Activated T-cell treated with anti-CD3 and anti-CD28 coated beads, Interleukin-2, amount 50 U/mL, for 48 hours (primary cell): ENCODE measurements at places on chromosomes 4 and X.

DNA sequence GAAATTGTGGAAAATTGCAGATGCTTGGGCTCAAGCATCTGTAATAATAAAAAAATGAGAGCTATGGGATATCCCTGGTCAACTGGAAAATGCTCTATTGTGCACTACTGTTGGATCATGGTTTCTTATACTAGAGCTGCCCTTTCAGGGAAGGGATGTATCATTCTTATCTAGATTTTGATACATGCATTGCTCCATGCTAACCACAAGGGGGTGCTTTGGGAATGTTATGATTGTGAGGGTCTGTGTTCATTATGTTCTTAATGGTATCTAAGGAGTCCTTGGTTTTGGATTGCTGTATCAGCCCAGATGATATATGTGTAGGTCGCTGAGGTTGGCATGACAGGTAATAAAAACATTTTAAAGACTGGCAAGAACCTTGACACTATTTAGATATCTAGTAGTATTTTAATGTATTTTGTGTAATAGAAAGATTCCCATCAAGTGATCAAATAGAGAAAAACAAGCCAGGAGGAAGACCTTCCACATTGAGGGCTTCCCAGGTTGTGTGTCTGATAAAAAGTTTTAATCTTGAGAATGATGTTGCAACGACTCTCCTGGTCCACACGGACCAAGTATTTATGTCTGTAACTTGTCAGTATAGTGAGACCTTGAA, 49.2 kb upstream of the TLR2 start:
- DNase-seq: no peak

DNA sequence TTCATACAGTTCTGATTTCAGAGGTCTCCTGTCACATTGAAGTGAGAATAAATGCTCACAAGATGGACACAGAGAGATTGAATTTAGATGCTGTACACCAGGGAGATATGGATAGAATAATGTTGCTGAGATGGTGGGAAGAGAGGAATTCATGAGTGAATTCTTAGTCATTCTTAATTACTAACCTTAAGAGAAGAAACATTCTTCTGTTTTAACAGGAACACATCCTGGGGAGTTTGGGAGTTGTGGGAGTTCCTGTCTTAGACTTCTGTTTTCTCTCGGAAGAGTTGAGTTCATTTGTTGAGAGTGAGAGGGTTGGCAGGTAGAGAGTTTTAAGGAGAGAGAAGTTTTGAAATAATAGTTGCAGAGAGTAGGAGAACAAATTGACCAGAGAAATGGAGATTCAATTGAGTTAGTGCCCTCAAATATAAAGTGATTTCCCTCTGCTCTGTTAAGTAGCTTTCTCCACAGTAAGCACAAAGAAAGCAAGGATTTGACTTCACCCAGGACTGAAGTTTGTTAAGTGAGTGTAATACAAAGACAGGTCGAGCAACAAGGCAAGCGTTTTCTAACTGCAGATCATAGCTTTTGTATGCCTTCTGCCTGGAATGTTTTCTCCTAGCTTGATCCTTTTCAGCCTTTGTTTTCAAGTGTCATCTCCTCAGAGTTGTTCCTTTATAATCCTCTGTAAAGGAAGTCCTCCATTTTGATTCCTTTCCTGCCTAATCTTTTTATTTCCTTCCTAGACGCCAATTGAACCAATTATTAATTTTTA, 205.9 kb downstream of the RAPGEF2 start:
- no peak for DNase-seq

- DNase-seq: no peak
These were observed 129.1 kb downstream of the FBXO8 start for GRCh38 chr4:174154215-174154854.

DNA sequence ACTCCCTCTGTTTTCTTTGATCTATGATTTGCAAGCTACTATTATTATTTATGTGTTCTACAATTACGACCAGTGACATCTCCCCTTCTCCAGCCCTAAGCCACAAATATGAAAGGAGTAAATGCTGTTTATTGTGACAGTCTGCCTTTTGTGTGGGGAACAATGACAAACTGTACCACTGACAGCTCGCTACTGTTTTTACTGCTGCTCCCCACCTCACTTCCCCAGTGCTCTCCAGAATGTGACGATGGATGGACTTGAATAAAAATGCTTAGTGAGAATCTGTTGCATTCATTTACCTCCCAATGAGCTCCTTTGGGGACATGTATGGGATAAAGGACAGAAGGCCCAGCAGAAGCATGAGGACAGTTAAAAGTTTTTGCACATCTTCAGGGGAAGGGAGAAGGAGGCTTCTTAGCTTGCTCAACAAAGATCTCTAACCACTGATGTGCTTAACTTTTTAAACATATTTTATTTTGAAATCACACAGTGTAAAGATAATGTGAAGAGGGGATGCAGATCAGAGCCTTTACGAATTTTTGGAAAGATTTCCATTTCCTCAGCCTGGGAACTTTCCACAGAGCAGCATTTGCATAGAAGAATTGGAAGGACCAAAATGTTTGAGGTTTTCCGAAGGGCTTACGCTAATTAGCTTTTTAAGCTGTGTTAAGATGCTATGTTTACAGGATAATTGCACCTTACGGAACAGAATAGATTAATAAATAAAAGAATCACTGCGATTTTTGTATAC, 485.1 kb upstream of the TENM3 start:
- no peak for DNase-seq

- no peak for DNase-seq
These were observed 1535.3 kb upstream of the PCDH10 start for GRCh38 chr4:131613824-131614216.

- no peak for DNase-seq
These were observed 831.2 kb downstream of the CCSER1 start for GRCh38 chr4:90958256-90958895.

GRCh38 chr4:163748449-163748848, 254.0 kb downstream of the TMA16 start:
- no peak for DNase-seq

DNA sequence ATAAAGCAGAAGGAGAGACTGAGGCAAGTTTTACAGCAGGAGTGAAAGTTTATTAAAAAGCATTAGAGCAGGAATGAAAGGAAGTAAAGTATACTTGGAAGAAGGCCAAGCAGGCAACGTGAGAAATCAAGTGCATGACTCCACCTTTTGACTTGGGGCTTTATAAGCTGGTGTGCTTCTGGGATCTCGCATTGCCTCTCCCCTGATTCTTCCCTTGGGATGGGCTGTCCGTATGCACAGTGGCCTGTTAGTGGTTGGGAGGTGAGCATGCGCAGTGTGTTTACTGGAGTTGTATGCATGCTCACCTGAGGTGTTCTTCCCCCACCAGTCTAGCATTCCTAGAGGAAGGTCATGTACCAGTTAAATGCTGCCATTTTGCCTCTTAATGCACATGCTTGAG, 29.1 kb upstream of the C1QTNF7 start:
- DNase-seq: no peak

DNA sequence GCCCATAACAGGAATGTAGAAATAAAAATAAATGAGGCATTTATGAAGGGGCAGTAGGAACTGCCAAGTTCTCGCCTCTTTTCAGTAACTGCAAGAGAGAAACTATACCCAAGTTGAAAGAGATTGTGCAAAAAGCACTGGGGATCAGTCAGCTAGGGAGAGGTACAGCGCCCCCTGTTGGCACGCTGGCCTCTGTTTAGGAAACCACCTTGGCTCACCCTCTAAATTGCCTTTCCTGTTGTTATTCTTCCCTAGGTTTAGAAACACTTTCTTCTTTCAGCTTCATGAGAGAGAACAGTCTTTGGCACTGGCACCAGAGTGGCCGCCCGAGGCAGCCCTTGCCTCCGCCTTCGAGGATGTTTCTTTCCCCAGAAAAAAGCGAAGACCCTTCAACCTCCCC, 348.5 kb downstream of the MID1IP1 start:
- DNase-seq: peak; percentile 63

GRCh38 chr4:80215449-80216052, 18.2 kb downstream of the PRDM8 start:
- no peak for DNase-seq

- no peak for DNase-seq
These were observed 25.8 kb upstream of the RNF150 start for GRCh38 chr4:141159027-141159426.

DNA sequence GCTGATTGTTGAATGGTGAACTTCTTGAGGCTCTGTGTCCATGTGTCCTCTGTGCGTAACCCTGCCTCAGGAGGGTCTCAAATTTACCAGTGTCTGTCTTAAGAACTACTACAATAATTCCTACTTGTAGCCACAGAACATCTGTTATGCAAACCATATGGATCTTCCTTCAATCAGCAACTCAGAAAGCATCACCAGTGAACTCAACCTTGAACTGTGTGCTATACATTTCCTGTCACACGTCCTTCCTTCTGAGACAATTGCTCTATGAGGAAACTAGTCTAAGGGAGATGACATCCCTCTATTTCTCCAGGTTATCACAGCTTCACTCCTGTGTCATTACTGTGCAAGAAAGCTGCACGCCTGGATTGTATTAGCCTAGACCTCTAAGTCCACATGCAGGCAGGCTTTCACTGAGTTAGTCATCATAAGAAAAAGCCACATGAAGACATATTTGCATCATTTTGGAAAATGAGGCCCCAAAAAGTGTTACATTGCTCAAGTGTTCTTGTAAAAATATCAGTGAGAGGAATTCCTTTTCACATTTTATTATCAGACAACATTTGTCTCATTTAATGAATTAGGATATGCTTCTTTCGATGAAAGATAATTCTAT, 157.8 kb downstream of the AFF2 start:
- no peak for DNase-seq

DNA sequence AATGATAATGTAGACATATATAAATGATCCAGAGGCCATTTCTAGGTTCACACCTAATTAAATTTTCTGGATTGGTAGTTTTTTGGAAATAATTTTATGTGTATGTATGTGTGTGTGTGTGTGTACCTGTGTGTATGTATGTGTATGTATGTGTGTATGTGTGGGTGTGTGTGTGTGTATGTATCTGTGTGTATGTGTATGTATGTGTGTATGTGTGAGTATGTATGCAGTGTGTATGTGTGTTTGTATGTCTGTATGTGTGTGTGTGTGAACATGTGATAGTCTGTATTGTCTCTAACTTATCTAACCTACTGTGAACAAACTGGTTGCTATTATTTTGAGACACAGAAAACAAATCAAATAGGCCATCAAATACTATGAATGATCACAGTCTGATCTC, 152.6 kb downstream of the COL25A1 start:
- no peak for DNase-seq

DNA sequence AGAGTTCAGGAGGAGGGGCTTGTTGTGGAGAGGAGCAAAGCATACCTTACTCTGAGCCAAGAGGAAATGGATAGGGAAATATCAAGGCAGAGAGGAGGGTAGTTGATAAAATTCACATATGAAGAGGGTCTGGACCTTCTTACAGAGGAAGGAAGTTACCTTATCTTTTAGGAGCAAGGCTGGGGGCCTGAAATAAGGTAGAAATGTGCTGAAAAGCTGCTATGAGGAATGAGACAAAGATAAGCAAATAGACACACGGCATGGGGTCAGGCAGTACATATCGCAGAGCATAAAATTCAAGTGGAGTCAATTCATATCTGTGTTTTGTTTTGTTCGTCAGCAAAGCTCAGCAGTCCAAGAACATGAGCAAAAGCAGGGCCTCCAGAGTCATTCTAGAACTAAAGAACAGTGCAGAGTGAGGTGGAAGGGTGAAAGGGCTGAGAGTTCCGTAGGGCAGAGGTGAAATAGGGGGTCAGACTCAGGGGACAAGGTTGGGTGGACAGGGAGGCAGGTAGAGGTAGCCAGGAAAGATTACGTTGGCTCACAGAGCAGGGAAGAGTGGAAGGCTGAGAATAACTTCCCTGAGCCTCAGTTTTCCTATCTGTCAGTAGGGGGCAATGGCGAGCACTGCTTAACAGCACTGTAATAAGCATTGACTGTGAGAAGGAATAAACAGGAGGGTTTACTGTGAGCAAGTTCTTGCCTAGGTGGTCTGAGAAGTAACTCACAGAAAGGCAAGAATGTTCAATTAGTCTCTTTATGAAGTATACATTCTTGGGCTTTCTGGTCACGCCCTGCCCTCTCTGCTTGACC, 9.2 kb downstream of the VSIG4 start:
- DNase-seq: peak; percentile 46

DNA sequence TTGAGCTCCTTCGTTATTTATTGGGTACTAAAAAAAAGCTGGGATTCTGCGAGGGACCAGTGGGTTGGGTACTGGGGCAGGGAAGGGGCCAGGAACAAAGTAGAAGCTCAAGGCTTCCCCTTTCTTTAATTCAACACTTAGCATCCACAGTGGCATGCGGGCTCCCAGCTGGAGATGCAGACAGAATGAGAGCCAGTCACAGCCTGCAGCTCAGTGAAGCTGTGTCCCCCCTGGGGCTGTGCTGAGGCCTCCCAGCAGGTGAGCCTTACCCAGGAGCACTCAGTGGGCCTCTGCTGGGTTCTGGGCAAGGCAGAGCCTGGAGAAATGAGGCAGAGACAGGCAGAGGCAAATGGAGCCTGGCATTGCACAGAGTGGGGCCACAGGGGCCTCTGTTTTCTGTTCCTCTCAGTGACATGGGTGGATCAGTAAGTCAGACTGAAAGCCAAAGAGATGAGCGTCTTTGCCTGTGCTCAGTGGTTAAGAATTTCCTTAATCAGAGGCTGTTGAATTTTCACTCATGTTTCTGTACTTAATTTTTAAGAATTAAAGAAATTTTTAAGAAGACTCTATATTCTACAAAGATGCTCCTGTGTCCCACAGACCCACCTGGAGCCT, 181.4 kb upstream of the RBPJ start:
- peak; percentile 39 for DNase-seq

GRCh38 chrX:12567857-12568256, 223.4 kb upstream of the PRPS2 start:
- no peak for DNase-seq

DNA sequence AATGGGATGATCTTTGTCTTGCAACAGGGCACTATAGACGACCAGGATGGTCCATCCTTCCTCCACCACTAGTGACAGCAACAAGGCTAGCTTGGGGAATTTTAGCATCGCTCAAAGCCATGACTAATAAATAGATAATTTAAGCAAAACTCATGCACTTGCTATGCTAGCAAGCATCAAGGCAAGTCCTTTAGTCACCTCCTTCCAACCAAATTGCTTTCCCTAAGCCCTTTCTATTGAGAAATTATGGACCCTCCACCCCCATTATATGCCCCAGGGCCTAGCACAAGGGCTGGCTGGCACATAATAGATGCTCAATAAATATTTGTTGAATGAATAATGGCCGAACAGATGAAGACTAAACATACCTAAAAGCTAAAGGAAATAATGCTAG, 28.6 kb downstream of the SLC16A2 start:
- no peak for DNase-seq

GRCh38 chr4:171281359-171281758, 531.8 kb upstream of the GALNTL6 start:
- DNase-seq: no peak

DNA sequence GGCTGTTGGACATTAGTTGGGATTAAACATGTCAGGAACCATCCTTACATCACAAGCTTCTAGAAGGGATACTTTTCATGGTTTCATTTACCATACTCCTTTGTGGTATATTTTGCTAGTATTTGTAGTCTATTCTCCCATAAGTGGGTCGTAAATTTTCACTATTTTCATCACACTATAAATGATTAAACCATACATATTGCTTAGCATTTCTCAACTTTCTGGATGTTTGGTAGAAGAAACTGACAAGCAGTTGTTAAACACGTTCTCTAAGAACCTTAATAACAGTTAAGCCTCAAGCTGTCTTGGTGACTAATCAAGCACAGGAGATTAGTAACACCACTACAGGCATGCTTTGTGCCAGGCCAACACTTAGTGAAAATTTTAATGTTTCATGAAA, 375.5 kb downstream of the NAF1 start:
- DNase-seq: no peak
